ENCODE measurements at places on chromosomes 13 and 19. TPM values are rescaled to one million over a fixed set of nuclear protein-coding genes. Genes with fewer than 3 reads are reported as not detected.

GPR12 gene
- polyA plus RNA-seq: 1.6 TPM

ZNF540 gene
- 1.8 TPM for polyA plus RNA-seq

RFX1 gene
- polyA plus RNA-seq: 17.4 TPM

TMPRSS9 gene
- 0.15 TPM for polyA plus RNA-seq

PRSS57 gene
- not detected for polyA plus RNA-seq

CAPN12 gene
- polyA plus RNA-seq: 0.44 TPM
